ENCODE measurements at places on chromosomes 7 and 10.

DNA sequence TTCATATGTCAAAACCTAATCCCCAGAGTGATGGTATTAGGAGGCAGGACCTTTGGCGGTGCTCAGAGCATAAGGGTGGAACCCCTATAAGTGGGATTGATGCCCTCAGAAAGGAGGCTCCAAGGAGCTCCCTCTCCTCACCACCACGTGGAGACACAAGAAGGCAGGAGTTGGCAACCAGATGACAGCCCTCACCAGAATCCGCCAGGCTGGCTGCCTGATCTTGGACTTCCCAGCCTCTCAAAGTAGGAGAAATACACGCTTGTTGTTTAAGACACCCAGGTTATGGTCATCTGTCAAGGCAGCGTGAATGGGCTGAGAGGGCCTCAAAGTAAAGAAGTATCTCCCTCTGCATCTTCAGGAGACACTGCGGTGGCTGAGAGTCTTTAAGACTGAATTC lies 187.7 kb downstream of the TNS3 start:
- no peak for DNase-seq

GRCh38 chr7:36338256-36338655 lies 51.4 kb upstream of the ANLN start:
- DNase-seq, result no peak

- no peak for DNase-seq
Measured at GRCh38 chr10:108104551-108105156, 940.1 kb upstream of the SORCS1 start.

DNA sequence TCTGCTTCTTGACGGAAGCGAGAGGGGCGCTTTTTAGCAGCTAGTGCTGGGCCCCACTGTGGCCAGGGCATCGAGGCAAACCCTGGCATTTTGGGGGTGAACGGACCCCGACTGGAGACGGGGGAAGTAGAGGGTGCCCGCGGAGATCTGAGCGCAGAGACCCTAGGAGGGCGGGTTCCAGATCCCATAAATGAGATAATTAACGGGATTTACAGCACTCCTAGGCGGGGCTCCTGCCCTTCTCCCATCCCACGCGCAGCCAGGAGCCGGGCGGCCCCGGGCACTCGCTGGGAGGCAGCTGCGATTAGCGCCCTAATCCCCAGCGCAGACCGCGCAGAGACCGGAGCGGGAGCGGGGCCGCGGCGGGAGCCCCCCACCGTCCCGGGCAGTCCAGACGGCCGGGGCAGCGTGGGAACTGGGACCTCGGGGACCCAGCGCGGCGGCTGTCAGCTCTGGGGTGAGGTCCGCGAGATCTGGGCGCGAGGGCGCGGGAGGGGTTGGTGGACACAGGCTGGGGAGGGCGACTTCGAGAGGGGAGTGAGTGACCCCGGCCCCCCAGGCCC lies 735 bp downstream of the JCAD start:
- DNase-seq, result no peak

GRCh38 chr10:126839094-126839761 lies 66.0 kb upstream of the DOCK1 start:
- DNase-seq, result no peak

DNA sequence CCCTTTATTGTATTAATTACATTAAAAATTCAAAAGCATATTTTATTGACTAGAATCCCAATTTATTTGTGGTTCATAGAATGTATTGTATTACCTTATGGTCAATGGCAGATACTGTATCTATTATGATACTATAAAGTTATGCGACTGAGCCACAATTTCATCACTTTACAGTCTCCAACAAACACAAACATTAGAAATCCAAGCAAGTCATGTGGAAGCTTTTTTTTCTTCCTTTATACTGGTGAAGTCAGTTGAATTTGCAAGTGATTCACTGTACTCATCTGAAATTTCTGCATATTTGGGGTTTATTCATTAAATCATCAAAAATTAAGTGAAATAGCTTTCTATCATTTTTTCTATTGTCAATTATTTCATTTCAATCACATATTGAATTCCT lies 54.3 kb downstream of the BMPER start:
- no peak for DNase-seq

DNA sequence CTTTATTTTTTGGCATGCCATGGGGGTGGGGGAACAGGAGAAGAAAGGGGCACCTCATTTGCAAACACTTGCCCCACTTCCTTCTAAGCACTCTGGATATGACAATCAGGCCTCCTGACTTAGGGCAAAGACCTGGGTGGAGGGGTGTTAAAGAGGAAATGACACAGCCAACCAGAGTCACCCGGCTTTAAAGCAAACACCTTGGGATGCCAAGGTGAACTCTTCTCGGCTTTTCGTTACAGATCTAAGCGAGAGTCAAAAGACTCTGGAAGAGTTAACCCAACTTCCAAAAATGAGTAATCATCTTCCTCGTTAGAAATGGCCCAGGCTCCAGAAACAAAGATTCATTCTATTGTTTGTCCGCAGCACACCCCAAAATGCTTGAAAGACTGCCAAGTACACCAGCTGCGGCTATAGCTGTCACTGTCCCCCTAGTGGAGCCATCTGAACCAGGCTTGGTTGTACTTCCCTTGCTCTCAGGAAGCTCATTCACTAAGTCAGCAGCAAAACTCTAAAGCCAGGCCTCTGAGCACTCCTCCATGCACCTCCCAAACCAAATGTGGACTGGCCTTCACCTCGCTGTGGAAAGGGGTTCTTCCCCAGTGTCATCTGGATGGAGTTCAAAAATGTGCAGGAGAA lies 24.8 kb downstream of the FAM53B start:
- peak; percentile 86 for DNase-seq

- DNase-seq, result no peak
Measured at GRCh38 chr7:45660201-45660900, 86.2 kb downstream of the ADCY1 start.

- no peak for DNase-seq
Measured at GRCh38 chr7:22624781-22625180, 102.2 kb upstream of the IL6 start.

GRCh38 chr10:34413214-34413613 lies 401.9 kb downstream of the PARD3 start:
- no peak for DNase-seq

GRCh38 chr10:130353928-130354572 lies 217.9 kb downstream of the GLRX3 start:
- DNase-seq, result no peak

- DNase-seq, result no peak
Measured at GRCh38 chr10:58806323-58806722, 293.7 kb downstream of the BICC1 start.

GRCh38 chr10:52652431-52653262 lies 119.9 kb downstream of the MBL2 start:
- no peak for DNase-seq

DNA sequence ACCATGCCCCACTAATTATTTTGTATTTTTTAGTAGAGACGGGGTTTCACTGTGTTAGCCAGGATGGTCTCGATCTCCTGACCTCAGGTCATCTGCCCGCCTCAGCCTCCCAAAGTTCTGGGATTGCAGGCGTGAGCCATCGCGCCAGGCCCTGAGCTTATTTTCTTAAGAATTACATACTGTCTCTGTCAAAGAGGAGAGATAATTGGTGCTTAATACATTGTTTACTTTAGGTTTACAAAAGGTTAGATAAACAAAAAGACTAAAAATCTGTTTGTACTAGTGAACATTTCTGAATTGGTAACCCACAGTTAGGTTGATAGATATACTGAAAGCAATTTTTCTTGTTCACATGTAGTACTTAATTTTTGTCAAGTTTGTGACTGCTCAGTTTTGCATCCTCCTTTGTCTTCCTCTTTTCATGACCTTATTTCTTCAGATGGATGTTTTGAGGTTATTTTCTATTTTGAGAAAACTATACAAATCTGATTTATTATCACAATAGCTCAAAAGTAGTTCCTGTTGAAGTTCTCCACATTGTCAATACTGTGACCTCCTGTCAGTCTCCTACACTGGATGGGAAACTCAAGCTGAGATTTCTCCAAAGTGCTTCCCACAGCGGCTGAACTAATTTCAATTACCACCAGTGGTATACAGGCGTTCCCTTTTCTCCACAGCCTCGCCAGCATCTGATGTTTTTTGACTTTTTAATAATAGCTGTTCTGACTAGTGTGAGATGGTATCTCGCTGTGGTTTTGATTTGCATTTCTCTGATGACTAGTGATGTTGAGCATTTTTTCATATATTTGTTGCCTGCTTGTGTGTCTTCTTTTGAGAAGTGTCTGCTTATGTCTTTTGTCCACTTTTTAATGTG lies 22.5 kb downstream of the HHEX start:
- DNase-seq, result no peak

GRCh38 chr10:62748386-62748785 lies 56.1 kb upstream of the ADO start:
- DNase-seq, result no peak

- no peak for DNase-seq
Measured at GRCh38 chr10:26242706-26243350, 26.3 kb downstream of the GAD2 start.

DNA sequence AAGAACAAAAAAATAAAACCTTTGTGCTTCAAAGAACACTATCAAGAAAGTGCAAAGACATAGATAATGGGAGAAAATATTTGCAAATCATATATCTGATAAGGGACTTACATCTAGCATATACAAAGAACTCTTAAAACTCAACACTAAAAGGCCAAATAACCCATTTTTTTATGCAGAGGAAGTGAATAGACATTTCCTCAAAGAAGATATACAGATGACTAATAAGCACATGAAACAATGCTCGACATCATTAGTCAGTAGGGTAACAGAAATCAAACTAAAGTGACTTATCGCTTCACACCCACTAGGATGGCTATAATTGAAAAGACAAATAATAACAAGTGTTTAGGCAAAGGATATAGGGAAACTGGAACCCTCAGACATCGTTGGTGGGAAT lies 78.0 kb downstream of the MALSU1 start:
- no peak for DNase-seq

DNA sequence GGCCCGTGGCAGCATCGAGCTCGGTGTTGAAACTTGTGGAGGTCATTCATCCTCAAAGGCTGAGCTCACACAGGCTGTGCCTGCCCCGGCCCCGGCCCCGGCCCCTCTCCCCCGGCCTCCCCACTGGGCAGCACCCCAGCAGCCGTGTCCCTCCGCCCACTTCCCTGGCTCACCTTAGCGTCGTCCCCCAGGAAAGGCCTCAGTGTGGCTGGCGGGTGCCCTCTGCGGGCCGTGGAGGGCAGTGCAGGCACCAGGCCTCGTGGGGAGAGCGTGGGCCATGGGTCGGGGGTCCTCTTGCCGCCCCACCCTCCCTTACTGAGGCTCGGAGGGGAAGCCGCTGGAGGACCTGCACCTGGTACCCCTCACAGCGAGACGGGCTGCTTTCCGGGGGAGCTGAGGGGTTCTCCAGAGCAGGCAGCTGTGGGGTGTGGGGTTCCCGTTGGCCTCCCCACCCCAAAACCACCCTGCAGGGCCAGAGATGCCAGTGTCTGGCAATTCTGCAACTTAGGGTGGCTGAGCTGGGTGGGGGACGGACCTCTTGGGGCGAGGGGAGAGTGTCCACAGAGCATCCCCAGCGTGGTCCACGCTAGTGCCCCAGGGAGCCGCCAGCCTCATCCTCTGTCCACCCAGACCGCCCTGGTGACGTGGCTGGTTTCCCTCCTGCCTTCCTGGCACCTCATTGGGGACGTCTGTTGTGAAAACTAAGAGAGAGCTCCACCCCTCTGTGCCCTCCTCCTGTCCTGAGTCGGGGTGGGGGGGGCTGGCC lies 44.2 kb upstream of the DPYSL4 start:
- DNase-seq, result peak; percentile 69

DNA sequence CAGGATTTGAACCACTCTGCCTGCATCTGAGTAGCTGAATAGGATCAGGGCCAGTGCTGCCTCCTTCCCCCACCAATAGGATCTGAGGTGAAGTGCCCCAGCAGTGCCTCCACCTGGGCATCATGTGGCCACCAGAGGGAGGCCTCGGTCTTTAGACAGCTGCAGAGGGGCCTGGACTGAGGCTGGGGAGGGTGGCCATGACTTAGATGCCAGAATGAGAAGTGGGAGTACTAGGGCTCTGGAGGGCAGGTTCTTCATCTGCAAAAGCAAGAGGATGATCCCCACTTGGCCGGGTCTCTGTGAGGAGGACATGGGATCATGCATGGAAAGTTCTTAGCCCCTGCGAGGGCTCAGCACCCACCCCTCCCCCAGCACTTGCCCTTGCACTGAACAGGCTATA lies 56.9 kb downstream of the NEUROG3 start:
- DNase-seq, result peak; percentile 50

- DNase-seq, result peak; percentile 46
Measured at GRCh38 chr7:43108255-43109011, 4.0 kb upstream of the HECW1 start.

- DNase-seq, result no peak
Measured at GRCh38 chr7:79855172-79855571, 279.5 kb upstream of the GNAI1 start.
